ENCODE measurements at places on chromosomes 6 and 20.

DNA sequence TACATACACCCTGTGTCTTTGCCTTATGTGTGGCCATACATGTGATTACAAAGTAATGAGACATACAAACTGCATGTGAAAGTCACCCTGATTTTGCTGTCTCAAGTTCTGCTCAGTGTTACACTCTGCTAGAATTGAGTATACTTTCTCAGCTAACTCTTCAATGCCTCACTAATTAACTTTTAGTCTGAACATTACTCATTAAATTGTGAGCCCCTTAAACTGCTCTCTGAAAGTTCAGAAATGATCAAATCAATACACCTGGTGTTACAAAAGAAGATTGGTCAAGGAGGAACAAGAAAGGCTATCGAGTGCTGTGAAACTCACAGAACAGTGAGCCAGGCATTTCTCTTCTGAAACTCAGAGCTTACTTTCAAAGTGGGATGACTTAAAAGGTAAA lies 71.3 kb downstream of the MKKS start:
- no peak for DNase-seq

GRCh38 chr20:50295762-50296449 lies 105.3 kb downstream of the CEBPB start:
- no peak for DNase-seq

DNA sequence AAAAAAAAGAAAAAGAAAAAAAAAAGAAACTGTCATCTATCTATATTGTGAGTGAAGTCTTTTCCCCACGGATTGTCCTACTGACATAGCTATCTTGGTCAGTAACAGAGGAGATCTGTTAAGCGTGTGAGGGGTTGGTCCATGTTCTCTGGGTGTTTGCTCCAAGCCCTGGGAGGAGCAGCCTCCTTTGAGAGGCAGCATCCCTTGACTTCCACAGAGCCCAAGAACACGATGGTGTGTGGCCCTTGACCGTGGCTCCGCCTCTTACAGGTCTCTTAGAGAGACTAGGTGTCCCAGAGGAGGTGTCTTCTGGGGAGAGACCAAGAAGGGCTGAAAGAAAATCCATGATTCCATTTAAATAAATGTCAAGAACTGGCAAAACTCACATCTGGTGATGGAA lies 60.1 kb upstream of the GTSF1L start:
- no peak for DNase-seq

GRCh38 chr20:63502671-63503172 lies 3.8 kb upstream of the EEF1A2 start:
- DNase-seq, result no peak

DNA sequence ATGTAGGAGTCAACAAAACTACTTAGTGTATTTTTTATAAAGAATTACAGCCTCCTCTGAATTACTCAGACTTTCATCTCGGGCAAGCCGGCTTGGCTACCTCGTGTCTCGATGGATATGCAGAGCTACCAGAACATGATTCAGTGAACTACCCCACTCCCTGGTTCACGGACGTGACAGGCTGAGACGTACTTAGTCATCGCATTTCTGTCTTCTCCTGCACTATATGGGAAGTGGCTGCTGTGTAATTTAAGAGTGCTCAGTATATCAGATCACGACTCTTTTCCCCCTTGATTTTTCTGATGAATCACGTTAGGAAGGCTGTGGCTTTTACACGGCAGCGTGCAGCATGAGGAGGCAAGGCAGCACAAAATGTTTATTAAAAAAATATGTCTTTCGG lies 302.7 kb upstream of the ZFP64 start:
- DNase-seq, result peak; percentile 89

GRCh38 chr6:113584767-113585166 lies 272.4 kb upstream of the MARCKS start:
- no peak for DNase-seq

GRCh38 chr6:110140650-110141049 lies 38.8 kb downstream of the WASF1 start:
- no peak for DNase-seq

DNA sequence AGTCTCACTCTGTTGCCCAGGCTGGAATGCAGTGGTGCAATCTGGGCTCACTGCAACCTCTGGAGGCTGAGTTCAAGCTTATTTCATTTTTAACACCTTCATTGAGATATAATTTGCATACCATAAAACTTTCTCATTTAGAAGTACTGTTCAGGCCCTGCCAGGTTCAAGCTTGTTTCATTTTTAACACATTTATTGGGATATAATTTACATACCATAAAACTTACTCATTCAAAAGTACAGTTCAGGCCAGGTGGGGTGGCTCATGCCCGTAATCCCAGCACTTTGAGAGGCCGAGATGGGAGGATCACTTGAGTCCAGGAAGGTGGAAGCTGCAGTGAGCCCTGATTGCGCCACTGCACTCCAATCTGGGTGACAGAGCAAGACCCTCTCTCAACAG lies 5.5 kb downstream of the OR2B6 start:
- no peak for DNase-seq

- DNase-seq, result no peak
These were observed 29.8 kb downstream of the SYCP2 start for GRCh38 chr20:59903621-59904020.

DNA sequence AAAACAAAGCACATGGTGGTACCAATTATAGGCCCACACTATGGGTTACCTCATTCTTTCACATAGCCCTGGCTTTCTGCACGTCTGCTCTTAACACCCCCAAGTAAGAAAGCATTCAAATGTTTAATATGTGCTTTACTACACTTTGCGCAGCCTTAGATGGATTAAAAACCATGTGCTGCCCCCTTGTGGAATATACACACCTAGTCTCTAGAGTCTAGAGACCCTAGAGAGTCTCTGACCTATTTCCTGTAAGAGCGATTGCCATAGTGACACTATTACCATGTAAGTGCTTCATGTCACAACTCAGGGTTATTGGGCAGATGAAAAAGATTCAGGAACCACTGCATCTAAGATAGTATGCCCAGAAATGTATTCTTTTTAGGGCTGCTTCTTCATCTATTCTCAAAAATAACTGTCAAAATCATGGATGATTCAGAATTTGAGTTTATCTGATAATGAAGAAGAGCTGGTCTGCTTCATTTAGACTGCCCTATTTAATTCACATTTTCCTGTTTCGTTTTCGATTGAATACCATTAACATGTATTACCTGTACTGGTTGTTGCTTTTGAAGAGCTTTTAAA lies 186.3 kb downstream of the ADGB start:
- DNase-seq, result no peak

DNA sequence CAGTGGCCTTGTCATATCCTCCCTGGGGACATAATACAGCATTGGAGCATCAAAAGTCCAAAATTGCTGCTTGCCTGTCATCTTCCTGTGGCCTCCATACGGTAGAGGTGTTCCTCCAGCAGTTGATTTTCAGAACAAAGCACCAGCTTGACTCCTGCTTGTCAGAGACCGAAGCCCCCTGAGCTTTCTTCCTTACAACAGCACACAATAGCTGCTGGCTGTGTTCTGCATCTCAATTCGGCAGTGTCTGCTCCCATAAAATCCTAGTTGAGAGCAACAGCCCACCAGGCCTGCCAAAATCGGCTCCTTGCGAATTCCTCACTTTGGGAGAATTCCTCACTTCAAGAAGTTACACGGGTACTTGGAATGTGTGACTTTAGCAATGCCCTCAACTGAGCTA lies 372.9 kb downstream of the SAMD5 start:
- no peak for DNase-seq

DNA sequence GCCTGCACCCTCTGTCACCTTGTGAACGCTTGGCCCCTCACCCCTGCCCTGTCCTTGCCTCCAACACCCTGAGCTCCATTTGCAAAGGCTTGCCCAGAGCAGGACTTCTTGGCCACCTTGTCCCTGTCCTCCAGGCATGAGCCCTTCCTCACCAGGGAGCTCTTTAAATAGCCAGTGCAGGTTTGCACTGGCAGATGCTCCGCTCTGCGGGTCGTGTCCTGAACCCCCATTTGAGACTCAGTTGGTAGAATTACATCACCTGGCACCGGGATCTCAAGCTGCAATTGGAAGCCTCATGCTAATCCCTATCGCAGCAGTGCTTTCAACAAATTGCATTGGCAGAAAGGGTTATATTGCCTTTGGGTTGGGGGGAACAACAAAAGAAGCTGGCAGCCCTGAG lies 85.9 kb downstream of the TRMT6 start:
- no peak for DNase-seq

DNA sequence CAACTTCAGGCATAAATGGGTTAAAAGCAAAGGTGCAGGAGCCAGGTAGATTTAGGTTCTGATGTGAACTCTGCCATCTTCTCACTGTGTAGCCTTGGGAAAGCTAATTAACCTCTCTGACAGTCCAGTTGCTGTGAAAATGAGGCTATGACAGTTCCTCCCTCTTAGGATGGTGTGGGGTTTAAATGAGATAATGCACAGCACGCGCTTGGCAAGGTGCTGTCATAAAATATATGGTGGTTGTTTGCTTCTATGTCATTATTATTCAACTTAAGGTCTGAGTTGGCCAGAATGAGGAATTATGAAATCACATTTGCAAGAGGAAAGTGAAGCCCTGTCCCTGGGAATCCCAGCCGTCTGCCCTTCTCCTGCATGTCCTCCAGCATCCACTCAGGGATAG lies 15.5 kb upstream of the BCAS1 start:
- DNase-seq, result no peak
